ENCODE measurements at places on chromosomes 4 and X.
A peak's percentile ranks its signal among the peaks of the same experiment; 100 is the strongest.

DNA sequence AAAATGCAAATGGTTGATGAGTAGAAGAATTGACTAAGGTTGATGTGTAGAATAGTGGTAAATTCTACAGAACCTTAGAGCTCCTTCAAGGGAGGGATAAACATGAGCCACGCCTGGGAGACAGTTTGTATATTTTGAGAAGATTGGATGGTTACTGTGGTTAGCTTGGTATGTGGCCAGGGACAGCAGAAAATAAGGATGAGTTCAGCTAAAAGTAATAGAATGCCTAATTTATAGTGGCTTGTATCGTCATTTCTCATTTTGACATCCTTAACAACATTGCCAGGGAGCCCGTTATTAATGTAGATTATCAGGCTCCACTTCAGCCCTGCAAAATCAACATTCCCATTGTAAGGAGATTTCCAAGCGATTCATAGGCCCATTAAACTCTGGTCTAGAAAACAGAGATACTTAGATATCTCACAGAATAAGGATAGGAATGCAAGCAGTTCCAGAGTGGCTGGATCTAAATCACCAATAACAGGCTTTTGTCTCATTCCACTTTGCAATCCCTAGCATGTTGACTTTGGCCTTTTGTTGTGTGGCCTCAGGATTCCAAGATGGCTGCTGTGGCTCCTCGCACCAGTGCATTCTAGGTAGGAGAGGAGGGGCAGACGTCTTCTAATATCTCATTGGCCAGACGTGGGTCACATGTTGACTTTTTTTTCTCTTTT lies 6.4 kb upstream of the PTTG2 start:
- no peak for DNase-seq

DNA sequence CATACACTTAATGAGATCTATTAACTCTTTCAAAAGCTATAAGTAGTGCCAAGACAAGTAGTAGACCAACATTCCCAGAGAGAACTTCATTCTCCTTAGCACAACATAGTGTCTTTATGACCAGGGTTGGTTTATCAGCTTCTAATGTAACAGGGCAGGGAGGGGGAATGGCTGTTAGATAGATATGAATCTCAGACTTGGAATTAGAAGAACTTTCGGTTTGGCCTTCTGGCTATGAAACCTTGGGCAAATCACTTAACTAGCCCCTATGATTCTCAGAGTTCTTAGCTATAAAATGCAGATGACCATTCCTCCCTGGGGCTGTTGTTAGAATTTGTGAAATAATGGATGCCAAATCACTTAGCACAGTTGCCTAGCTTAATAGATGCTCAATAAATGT lies 132.2 kb downstream of the SLC10A7 start:
- DNase-seq: no peak

DNA sequence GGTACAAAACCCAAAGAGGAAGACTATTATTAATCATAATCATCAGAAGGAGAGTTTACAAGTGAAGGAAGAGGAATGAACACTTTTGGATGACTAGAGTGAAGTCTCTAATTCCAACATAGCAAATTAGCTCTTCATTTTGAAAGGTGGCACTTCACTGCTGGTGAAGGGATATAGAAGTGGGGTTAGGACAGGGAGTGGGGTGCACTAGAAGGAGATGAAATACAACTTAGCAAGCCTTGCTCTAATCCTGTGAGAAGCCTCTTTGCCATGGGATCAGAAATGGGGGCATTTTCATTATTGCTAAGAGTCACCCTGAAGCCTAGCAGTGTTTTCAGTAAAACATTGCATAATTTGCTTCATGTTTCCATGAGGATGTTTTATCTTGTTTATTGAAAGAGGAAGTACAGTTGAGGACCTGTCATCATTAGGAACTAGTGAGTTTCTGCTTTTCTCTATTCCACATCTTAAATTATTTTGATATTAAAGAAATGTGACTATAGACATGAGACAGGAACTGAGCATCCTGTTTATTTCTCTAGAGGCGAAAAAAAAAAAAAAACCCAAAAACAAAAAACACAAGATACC lies 9.3 kb upstream of the GRPR start:
- no peak for DNase-seq

DNA sequence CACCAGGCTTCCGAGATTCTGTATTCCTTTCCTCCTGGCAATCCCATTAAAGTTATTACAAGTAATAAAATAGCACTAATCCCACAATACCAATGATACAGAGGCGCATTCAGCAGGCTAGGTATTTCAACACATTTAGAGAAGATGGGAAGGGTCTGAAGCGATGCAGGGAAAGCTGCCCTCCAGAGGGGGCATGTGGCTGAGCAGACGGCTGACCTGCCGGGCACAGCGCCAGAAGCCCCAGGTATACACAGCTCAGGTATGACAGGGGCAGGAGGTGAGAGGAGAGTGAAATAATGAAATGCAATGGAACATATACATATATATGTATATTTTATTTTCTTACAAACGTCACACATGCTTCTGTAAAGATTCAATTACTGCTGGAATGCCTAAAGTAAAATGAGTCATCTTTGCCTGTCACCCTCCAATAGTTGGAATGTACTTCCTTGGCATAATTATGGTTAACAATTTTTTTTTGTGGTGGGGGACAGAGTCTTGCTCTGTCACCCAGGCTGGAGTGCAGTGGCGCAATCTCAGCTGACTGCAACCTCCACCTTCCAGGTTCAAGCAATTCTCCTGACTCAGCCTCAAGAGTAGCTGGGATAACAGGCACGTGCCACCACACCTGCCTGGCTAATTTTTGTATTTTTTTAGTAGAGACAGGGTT lies 21.3 kb upstream of the CDKN2AIP start:
- no peak for DNase-seq

GRCh38 chrX:72659723-72660122 lies 54.4 kb downstream of the PHKA1 start:
- no peak for DNase-seq

- no peak for DNase-seq
These were observed 449.7 kb downstream of the PCDH7 start for GRCh38 chr4:31169846-31170245.

DNA sequence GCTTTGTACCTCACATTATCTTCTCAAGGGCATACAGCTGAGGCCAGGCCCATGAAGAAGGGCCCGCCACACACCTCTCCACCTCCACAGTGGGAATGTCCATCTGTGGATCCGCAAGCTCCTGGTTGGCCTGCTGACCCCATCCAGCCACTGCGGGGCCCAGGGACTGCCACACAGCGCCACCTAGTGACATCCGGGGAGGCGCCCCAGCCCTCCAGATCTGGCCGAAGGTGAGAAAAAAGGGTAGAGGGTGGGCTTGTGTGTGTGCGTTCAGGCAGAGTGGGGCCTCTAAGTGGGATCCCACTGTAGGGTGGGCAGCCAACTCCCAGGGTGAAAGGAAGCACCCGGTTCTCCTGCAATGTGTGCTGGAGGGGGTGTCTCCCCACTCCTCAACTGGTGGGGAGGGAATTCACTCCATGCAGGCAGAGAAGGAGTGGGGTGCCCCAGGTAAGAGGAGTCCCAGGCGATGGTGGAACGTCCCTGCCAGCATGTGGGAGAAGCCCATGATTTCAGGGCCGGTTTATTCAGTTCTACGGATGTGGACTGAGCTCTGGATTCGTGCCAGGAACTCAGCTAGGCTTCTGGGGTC lies 117.3 kb downstream of the ENPP6 start:
- DNase-seq: peak; percentile 80

DNA sequence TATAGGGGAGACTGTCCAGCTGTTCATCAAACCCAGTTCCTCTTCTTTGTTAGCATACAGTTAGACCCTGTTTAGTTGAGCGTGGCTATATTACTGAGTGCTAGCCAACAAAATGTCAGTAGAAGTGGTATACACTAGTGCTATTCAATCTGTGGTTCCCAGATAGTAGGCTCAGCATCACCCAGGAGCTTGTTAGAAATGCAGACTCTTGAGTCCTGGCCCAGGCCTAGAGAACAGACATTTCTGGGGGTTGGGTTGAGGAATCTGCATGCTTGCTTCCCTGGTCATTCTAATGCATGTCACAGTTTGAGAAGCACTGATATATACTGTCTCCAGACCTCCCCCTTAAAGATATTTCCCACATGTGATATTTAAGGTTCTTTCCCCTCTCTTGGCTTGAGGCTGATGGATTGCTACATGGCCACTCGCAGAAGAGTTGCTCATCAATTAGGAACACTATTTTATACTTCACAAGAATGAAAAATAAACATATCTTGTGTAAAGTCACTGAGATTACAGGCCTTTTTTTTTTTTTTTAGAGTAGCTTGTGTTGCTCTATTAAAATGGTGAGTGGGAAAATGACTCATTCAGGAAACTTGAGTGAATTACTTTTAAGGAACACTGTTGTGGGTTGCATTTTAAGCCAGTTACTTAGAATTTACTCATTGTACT lies 289.0 kb downstream of the STIM2 start:
- no peak for DNase-seq

DNA sequence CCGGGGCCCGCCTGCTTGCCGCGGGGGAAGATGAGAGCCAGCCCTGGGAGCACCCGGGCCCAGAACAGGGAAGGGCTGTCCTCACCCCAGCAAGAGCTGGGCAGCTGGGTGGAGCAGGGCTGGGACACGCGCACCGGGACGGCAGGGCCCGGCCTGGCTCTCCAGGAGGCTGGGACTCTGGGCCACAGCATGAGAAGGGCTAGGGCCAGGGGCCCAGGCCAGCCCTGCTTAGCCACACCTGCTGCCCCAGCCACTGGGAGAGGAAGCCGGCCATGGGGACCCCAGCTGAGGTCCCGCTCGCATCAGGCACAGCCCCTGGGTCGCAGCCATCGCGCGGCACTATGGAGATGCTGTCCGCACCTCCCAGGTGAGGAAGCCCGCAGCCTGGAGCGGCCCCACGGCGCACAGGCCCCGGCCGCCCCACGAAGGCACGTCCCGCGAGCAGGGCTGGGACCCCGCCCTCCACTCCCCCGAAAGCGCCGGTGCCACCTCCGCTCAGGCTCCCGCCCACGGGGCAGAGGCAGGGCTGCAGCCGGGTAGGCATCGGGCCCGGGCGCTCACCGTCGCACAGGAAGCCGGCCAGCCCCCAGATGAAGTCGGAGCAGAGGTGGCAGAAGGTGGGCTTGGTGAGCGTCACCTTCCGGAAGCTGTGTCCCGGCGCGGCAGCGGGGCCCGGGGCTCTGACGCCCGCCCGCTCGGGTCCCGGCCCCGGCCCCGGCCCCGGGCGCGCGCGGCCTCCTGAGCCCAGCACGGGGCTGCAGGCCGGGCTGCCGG lies 531 bp downstream of the DGKQ start:
- DNase-seq: no peak

DNA sequence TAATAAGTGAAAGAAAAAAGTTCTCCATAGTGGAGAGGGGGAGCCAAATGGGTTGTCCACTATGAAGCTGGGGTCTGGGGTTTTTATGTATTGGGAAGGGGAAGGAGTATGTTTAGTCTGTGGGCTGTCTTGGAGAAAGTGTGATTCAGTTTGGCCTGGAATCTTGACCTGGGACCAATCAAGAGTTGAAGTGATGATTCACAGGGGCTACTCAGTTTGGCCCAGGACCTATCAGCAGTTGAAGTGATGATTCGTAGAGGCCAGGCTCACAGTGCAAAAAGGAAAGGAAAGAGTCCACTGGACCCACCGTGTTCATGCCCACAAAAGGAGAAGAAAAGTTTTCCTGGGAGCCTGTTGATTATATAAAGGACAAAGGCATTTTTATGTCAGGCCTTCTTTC lies 47.3 kb upstream of the RAB9B start:
- no peak for DNase-seq

- DNase-seq: no peak
These were observed 87.8 kb upstream of the LEF1 start for GRCh38 chr4:108256538-108256937.

DNA sequence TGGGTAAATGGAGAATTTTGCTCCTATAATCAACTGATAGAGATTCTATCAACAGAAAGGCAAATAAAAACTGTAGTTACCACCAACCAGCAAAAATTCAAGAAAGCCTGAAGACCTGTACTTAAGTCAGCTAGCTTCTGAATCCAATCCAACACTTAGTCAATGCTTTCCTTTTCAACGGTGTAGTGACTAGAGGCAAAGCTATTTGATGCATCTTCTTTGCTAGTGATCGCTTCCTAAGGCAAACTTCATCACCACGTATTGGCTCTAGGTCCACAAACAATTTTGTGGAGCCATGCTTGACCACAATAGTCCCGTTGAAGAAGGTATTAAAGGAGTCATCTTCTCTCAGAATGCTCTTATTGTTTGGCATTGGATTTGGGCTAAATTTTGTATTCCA lies 25.0 kb upstream of the UBA6 start:
- DNase-seq: no peak

DNA sequence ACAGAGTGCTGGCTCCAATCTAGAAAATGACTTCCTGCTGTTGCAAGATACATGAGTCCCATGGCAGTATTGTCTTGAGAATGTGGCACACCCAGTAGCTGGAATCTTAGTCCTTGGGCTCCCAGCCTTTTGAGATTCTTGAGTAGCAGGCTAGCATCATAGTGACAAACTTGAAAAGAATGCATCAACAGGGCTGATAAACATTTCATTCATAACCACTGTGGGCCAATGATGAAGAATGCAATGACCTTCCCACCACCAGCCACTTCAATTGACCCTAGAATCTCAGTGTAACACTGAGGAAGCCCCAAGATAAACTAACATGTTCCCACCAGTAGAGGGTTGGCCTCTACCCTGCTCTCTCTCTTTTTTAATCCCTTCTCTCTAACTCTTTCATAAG lies 329.3 kb downstream of the GBA3 start:
- DNase-seq: no peak

GRCh38 chr4:106268786-106269185 lies 47.2 kb downstream of the TBCK start:
- no peak for DNase-seq

GRCh38 chrX:103941201-103941975 lies 21.0 kb upstream of the TMSB15B start:
- DNase-seq: no peak

GRCh38 chrX:14673764-14674163 lies 144.4 kb downstream of the GLRA2 start:
- no peak for DNase-seq

DNA sequence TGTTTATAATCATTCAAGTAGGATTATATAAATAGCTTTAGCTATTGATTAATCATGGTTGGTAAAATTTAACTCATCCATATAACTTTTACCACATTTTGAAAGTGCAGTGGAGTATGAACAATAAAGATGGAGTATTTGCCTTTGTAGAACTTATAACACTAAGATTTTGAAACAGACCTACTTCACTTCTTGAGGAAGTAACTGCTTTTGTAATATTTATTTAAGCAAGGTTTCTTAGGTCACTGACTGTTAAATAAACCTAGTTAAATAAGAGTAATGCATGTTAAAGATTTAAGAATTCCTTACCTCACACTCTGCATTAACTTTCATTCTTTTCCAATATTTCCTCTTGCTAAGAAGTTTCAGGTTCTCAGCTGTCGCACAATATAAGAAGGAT lies 242.5 kb downstream of the CFAP299 start:
- DNase-seq: no peak

DNA sequence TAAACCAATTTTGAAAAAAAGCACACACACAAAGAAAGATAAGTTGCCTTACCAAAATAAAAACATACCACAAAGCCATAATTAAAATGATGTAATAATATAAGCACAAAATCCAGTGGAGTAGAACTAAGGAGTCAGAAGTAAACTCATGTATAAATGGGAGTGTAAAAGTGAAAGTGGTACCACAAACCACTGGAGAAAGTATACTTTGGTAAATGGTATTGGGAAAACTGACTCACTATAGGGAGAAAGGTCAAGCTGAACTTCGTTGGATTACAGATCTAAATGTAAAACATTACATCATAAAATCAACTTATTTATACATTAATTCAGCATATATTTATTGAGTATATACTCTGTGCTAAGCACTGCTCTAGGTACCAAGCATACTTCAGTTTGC lies 46.3 kb upstream of the HHIP start:
- no peak for DNase-seq

- DNase-seq: no peak
These were observed 1317.6 kb downstream of the ADGRL3 start for GRCh38 chr4:62517716-62518115.

- DNase-seq: no peak
These were observed 87.4 kb upstream of the TENM3 start for GRCh38 chr4:182155806-182156205.

Data from lower leg skin (tissue), 4 donors.